NCI-H2171 treated with DMSO at 0.1 percent for 48 hours (cell line): ENCODE measurements at places on chromosomes 1 and 21.

GRCh38 chr21:37849506-37850102 is 66.7 kb downstream of the KCNJ6 start:
- DNase-seq, result no peak

DNA sequence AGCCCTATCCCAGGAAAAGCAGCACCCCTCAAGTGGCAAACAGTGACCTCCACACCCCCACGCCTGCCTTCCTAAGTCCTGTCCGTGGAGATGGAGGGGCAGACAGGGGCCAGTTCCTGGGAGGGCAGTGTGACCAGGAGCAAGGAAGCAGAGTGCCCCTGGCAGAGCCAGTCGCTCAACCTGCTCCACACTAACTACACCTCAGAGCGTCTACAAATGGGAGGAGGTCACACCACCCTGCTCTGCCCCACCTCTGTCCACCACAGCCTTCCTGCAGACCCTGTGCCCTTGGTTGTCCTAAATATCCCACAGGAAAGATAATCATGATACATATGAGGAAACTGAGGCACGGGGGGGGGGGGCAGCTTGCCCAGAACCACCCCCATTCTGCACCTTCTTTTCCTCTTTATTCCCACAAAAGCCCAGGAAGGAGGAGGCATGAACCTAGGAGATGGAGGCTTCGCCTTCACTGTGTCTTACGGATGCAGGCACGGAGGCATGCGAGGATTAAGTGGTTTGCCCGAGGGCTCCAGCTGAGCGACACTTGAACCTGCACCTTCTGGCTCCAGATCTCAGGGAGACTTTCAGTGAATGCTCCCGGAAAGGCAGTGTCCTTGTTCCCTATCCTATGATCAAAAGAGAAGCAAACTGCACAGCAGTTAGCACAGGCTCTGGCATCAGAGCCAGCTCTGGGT is 42.7 kb upstream of the SELENON start:
- peak; percentile 41 for DNase-seq

DNA sequence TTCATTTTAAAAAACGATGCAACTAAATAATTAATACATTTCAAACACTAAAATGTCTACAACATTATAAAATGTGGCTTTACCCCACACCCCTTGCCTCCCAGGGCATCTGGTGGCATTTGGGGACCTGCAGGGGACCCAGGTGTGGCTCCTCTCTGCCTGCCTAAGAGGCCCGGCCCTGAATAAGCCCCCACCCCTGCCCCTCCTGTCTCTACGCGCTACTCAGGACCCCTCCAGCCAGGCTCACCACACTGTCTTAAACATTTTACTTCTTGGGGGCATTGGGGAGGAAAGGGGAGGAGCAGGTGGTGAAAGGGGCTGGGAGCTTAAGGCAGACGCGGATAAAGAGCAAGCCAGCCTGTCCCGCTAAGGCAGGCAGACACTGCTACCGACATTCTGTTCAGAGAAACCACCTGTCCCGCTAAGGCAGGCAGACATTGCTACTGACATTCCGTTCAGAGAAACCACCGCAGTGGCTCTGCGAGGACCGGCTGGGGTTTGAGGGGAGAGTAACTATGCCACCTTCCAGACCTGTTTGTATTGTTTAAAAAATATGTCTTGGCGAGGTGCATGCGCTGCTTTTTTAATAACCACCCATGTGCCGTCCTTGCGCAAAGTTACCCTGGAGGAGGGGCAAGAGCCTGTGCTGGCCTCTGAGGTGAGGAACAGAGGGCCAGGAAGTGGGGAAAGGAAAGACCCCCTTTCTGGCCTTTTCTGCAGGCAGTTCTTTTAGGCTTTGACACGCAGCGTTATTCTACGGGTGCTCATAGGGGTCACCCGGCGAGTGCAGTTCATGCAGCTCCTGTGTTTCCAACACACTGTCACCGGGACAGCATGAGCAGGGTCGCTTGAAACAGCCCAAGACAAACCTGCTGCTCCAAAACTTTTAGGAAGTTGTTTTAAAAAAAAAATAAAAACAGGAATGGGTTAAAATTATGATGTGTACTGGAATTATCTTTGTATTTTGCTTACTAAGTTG is 51.3 kb upstream of the RIPK4 start:
- no peak for DNase-seq

GRCh38 chr1:153882296-153882912 is 40.4 kb downstream of the GATAD2B start:
- no peak for DNase-seq

- no peak for DNase-seq
Measured at GRCh38 chr1:118918940-118919259, 69.2 kb downstream of the TBX15 start.

GRCh38 chr1:234722904-234723720 is 113.1 kb upstream of the IRF2BP2 start:
- DNase-seq, result no peak

DNA sequence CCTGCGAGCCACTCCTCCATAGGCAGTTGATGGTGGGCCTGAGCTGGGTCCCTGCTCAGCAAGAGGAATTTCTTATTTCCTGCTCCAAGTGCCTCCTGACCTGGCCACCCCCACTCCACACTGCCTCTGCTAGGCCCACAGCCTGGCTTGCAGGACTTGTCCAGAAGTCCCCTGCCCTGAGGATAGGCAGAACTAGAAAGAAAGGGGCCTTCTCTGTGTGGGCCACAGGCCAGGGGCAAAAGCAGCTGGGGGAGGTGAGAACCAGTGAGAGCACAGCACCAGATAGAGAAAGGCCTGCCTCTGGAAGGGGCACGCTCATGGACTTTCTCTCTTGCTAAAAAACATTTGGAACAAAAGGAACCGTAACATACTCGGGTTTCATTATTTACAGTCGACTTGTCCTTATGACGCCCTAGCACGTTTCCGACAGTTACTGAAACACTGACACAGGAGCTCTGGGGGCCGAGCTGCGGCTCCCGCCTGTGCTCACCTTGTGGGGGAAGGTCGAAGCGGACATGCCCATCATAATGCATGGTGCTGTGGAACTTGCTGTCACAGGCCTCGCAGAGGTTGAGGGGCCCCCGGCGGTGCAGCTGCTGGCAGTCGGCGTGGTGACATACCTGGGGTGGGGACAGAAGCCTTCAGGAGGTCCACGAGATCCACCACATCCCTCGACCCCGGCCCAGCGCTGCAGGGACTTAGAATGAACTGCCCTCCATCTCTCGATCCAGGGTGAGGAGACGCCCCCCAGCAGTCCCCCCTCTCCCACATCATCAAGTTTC is 11.3 kb upstream of the TNFRSF25 start:
- peak; percentile 18 for DNase-seq

GRCh38 chr1:33269621-33270020 is 13.3 kb downstream of the ZNF362 start:
- no peak for DNase-seq

- no peak for DNase-seq
Measured at GRCh38 chr1:77850082-77850481, 38.3 kb upstream of the NEXN start.

DNA sequence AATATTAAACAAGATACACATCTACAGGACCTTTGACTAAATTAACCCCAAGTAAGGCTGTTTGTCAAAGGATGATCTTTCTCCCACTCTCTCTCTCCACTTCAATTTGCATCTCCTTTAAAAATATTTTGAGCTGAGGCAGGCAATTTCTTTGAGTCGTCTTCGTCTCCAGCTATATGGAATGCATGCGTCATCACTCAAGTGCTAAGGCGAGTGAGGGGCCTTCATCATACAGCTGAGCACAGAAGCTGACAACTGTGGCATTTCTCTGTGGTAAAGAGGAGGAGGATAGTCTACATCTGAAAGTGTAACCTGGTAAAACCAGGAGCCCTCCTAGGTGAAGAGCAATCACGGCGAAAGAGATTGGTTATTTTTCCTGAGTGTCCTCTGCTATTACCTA is 7.6 kb downstream of the EPHX4 start:
- DNase-seq, result no peak

DNA sequence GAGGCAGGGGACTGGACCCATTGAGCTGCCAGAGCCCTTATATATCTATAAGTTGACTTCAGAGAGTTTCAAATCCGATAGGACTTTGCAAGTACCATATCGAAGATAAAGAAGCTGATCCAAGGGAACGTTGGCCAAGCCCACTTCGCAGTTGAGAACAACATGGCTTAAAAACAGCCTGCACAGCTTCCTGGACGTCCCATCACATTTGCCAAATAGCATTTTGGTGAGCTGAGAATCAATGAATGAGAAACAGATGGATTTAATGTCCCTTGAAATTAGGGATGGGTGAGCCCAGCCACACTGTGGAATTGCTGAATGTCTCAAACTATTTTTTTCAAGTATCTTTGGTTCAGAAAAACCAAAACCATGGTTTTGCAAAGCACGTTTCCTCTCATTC is 64.8 kb downstream of the KCNJ15 start:
- no peak for DNase-seq

DNA sequence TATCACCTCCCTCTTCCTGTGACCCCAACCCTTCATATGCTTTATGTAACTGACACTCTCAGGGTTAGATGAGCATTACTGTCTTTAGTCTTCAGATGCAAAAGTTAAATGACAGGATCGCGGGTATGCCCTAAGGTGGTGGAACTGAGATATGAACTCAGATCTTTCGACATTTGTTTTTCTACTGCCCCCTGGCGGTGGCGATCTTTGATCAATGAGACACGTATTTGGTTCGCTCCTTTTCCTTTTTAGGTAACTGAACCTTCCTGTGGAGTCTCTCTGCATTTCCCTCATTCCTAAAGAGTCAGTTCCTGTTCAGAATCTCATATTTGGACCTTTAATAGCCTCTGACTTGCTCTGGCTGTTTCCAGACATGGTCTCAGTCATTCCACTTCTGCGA is 47.8 kb upstream of the ZP4 start:
- no peak for DNase-seq

DNA sequence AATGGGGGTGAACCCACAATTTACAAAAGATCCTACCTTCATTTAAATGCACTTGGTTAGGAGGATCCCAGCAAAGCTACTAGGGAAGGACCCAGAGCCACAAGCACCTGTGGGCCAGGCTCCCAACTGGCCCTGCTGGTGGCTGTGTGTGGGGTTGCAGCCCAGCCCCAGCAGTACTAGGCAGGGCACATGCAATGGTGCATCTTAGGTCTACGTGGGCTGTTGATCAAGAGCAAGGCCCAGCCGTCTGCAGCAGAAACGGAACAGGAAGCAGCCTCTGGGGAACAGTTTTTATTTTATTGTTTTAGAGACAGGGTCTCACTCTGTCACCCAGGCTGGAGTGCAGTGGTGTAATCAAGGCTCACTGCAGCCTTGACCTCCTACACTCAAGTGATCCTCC is 134.1 kb upstream of the RAB4A start:
- no peak for DNase-seq

DNA sequence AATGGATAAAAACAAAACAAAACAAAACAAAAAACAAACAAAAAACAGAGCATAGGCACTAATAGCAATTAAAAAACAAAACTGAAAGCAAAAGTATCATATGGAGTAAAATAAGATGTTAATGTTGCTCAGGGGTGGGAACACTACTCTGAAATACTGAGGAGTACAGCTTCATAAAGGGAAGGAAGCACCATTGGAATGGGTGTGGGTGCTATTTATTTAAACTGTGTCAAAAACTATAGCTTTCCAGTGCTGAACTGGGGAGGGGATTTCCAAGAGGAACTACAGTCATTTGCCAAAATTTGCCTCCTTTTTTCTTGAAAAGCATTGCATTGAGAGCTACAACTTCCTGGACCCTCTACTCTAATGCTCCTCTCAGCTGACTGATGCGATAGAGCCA is 40.0 kb downstream of the SPTA1 start:
- no peak for DNase-seq

DNA sequence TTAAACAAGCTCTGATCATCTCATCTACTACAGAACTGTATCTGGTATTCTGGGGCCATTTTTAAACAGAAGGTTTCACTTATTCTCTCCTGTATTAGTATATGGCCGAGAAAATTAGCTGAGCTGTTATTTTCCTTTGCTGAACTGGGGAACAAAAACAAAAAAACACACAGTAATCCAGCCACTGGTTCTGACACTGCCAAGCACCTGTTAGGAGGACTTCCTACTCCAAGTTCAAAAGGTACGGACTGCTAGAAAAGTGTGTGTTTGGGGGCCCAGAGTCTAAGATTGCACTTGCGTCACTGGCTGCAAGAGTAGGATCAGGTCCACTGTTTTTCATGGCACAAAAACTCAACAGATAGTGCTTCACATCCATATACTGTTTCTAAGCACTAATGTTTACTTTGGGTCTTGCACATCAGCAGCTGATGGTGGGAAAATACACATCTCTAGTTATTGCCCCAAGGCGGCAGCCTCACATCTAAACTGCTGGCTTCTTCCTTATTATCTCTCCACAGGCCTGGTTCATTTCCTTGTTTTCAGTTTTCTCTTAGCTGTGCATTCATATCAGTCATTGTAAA is 226.1 kb downstream of the FGGY start:
- no peak for DNase-seq

DNA sequence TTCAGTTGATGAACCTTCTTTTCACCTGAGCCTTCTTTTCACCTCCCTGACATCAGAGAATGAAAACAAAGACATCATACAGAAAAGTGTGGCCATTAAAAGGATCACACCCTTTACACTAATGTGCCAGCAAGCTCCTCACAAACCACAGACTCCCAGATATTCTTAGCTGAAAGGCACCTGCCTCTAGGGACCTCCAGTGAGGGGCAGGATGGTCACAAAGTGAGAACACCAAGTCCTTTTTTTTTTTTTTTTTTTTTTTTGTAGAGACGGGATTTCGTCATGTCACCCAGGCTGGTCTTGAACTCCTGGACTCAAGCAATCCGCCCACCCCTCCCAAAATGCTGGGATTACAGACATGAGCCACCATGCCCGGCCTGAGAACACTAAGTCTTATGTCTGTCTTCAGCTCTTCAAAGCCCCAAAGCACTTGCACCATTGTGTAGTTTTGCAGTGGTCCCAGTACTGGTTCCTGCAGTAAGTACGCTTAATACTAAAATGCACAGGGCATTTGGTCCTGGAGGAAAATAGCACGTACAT is 58.2 kb upstream of the LBR start:
- DNase-seq, result no peak

GRCh38 chr1:180094705-180095295 is 59.9 kb upstream of the QSOX1 start:
- DNase-seq, result no peak

DNA sequence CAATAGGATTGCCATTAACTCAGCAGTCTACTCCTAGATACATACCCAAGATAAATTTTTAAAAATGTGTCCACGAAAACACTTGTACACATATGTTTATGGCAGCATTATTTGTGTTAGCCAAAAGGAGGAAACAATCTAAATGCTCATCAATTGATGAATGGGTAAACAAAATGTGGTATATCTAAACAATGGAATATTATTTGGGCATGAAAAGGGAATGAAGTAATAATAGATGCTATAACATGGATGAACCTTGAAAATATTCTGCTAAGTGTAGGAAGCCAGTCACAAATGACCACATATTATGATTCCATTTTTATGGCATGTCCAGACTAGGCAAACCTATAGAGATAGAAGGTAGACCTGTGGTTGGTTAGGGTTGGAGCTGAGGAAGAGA is 34.3 kb downstream of the CFHR5 start:
- DNase-seq, result no peak

DNA sequence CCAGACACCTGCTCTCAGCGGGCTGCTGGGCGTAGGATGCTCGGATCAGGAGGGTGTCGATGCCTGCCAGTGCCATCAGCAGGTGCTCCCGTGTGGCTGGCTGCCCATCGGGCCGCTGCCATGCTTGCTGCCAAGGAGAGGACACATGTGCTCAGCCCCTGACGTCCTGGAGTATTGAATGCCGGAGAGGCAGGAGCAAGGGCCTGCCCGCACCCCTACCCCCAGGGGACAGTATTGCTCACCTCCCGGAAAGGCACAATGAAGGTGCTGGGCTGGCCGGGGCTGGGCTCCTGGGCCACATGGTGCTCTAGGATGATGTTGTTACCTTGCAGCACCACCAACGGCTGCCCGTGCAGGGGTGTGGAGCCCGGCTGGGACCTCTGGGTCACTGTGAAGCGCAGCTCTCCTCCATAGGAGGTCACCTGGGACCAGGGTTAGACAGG is 61.5 kb downstream of the HSPG2 start:
- DNase-seq, result peak; percentile 21
